ENCODE measurements at places on chromosomes 6 and 20.

DNA sequence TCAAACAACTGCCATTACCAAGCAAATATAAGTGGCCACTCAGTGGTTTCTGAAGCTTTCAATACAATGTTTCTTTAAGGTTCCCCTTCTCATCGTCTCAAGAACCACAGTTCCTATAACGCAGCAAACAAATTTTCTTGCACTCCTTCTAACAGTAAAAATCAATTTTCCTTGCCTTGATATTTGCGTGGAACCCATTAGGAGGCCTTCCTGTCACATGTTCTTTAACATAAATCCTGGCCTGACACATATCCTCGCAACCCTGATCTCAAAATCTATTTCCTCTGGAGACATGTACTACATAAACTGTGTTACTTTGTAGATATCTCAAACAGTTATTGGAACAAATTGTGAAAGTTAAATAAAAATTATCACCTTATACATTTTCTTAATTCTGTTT, 65.9 kb upstream of the MANEA start:
- H3K27me3 ChIP-seq, result no peaks in the 10 kb centered on the region
- H3K27ac ChIP-seq, result no peak overlapping the region
- no peak overlapping the region for H3K4me3 ChIP-seq
- H3K4me1 ChIP-seq, result no peaks in the 10 kb centered on the region

GRCh38 chr6:71766796-71767195, 119.6 kb upstream of the RIMS1 start:
- DNase-seq, result no peak
- no peaks in the 10 kb centered on the region for H3K27me3 ChIP-seq
- H3K4me1 ChIP-seq, result no peaks in the 10 kb centered on the region
- no peak overlapping the region for H3K27ac ChIP-seq
- no peaks in the 10 kb centered on the region for H3K36me3 ChIP-seq

DNA sequence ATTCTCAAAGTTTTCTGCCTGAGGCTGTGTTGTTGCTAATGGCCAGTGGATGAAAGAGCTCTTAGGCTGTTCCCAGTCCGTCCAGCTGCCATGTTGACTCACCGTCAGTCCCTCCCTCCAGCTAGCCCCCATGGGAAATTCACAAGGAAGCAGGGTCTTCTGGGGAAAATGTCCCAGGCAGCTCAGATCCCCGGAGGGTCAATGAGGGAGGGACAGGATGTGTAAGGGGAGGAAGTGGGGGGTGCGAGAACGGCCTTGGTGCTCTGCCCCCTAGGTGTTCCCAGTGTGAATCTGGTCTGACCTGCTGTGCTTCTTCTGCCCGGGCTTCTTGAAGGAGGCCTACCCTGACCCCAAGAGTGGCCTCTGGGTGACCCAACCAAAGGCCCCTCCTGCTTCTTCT, 65.9 kb downstream of the CEBPB start:
- no peaks in the 10 kb centered on the region for H3K36me3 ChIP-seq
- H3K27me3 ChIP-seq, result no peaks in the 10 kb centered on the region
- no peak overlapping the region for H3K27ac ChIP-seq
- DNase-seq, result no peak
- H3K4me1 ChIP-seq, result no peaks in the 10 kb centered on the region
- no peak overlapping the region for H3K4me3 ChIP-seq

- no peak overlapping the region for H3K4me3 ChIP-seq
- H3K4me1 ChIP-seq, result peaks cover 17% of the 10 kb centered on the region
- DNase-seq, result no peak
- peak overlapping the region; percentile 37 for H3K27ac ChIP-seq
- H3K27me3 ChIP-seq, result no peaks in the 10 kb centered on the region
Measured at GRCh38 chr6:35392773-35393672, 50.7 kb downstream of the PPARD start.

- H3K4me1 ChIP-seq, result no peaks in the 10 kb centered on the region
- no peaks in the 10 kb centered on the region for H3K36me3 ChIP-seq
- no peak overlapping the region for H3K4me3 ChIP-seq
- no peak for DNase-seq
- H3K27ac ChIP-seq, result no peak overlapping the region
Measured at GRCh38 chr6:148565930-148566663, 180.7 kb upstream of the UST start.

- no peak overlapping the region for H3K4me3 ChIP-seq
- DNase-seq, result no peak
- peaks cover 3% of the 10 kb centered on the region for H3K4me1 ChIP-seq
- no peaks in the 10 kb centered on the region for H3K36me3 ChIP-seq
- no peaks in the 10 kb centered on the region for H3K27me3 ChIP-seq
Measured at GRCh38 chr20:10179574-10180298, 38.9 kb upstream of the SNAP25 start.

- H3K4me3 ChIP-seq, result no peak overlapping the region
- DNase-seq, result no peak
- H3K27me3 ChIP-seq, result no peaks in the 10 kb centered on the region
- no peak overlapping the region for H3K27ac ChIP-seq
- no peaks in the 10 kb centered on the region for H3K36me3 ChIP-seq
Measured at GRCh38 chr6:75483136-75483952, 10.3 kb downstream of the FILIP1 start.

- H3K36me3 ChIP-seq, result peaks cover 10% of the 10 kb centered on the region
- no peaks in the 10 kb centered on the region for H3K4me1 ChIP-seq
- peak overlapping the region; percentile 77 for H3K27ac ChIP-seq
- DNase-seq, result peak; percentile 69
- H3K27me3 ChIP-seq, result no peaks in the 10 kb centered on the region
- H3K4me3 ChIP-seq, result no peak overlapping the region
Measured at GRCh38 chr20:33373735-33374605, 27.3 kb downstream of the CDK5RAP1 start.

DNA sequence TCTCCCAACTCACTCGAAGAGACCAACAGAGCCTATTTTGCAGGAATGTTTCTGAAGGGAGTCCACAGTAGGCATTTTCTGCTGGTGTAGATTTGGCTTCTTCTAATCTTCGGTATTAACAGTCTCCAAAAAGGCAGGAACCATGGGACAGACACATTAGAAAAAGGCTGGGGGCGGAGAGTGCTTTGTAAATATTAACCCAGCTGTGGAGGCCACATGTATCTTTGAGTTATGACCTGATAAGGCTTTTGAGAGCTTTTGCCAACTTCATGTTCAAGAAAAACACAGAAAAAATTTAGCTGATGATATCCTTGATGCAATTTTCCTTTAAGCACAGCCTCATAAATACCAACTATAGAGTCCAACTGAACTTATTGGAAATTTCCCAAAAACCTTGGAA, 119.4 kb upstream of the TSHZ2 start:
- no peaks in the 10 kb centered on the region for H3K36me3 ChIP-seq
- no peaks in the 10 kb centered on the region for H3K4me1 ChIP-seq
- H3K27ac ChIP-seq, result no peak overlapping the region
- DNase-seq, result no peak
- H3K27me3 ChIP-seq, result no peaks in the 10 kb centered on the region
- H3K4me3 ChIP-seq, result no peak overlapping the region

GRCh38 chr6:33958526-33959328, 154.9 kb upstream of the MLN start:
- no peaks in the 10 kb centered on the region for H3K36me3 ChIP-seq
- H3K4me1 ChIP-seq, result no peaks in the 10 kb centered on the region
- H3K27me3 ChIP-seq, result no peaks in the 10 kb centered on the region
- no peak for DNase-seq
- H3K4me3 ChIP-seq, result no peak overlapping the region

- no peak overlapping the region for H3K4me3 ChIP-seq
- no peaks in the 10 kb centered on the region for H3K27me3 ChIP-seq
- H3K27ac ChIP-seq, result no peak overlapping the region
- no peaks in the 10 kb centered on the region for H3K36me3 ChIP-seq
- no peaks in the 10 kb centered on the region for H3K4me1 ChIP-seq
- DNase-seq, result no peak
Measured at GRCh38 chr6:36383606-36384005, 3.9 kb downstream of the ETV7 start.

DNA sequence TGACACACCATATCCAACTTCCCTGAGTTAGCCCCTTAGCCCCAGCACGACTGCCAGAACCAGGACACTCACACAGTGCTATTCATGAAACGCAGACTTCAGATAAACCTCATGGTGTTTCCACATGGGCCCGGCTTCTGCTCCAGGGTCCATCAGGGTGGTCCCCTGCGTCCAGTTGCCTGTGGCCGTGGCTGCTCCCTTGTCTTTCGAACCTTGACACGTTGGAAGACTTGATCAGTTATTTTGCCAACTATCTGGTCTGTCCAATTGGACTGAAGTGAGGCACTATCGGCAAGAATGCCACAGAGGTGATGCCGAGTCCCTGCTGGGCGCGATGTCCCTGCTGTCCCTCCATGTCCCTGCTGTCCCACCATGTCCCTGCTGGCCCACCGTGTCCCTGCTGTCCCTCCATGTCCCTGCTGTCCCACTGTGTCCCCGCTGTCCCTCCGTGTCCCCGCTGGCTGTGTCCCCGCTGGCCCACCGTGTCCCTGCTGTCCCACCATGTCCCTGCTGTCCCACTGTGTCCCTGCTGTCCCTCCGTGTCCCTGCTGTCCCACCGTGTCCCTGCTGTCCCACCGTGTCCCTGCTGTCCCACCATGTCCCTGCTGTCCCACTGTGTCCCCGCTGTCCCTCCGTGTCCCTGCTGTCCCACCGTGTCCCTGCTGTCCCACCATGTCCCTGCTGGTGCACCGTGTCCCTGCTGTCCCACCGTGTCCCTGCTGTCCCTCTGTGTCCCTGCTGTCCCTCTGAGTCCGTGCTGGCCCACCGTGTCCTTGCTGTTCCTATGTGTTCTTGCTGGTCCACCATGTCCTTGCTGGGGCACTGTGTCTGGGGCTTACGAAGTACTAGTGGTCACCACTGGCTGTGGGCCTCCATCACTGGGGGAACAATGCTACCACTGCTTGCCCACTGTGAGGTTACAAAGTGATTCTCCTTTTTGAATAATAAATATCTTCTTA, 251.4 kb downstream of the DLL1 start:
- H3K4me1 ChIP-seq, result no peaks in the 10 kb centered on the region
- no peaks in the 10 kb centered on the region for H3K27me3 ChIP-seq
- H3K27ac ChIP-seq, result no peak overlapping the region
- no peak for DNase-seq

- no peaks in the 10 kb centered on the region for H3K36me3 ChIP-seq
- peak overlapping the region; percentile 55 for H3K4me3 ChIP-seq
- H3K27ac ChIP-seq, result peak overlapping the region; percentile 99
- peak; percentile 93 for DNase-seq
- no peaks in the 10 kb centered on the region for H3K4me1 ChIP-seq
Measured at GRCh38 chr6:28895131-28895812, 28.5 kb downstream of the TRIM27 start.

DNA sequence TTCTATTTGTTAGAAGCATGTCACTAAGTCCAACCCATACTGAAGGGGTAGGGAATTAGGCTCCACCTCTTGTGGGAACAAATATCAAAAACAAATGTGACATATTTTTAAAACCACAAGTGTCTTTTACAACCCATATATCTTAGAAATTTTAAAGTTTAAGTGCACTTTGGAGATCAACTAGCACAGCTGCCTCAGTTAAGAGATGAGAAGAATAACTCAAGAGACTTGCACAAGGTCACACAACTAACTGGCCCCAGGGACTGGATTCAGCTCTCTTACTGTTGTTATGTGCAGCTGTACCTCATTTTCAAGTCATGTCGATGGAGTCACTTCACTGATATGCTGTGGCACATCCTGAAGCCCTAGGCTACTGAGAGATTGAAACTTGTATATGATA, 102.9 kb upstream of the BMP2 start:
- no peak for DNase-seq
- no peaks in the 10 kb centered on the region for H3K27me3 ChIP-seq
- H3K36me3 ChIP-seq, result no peaks in the 10 kb centered on the region
- no peak overlapping the region for H3K27ac ChIP-seq
- no peak overlapping the region for H3K4me3 ChIP-seq

GRCh38 chr20:58084566-58084965, 143.9 kb downstream of the ANKRD60 start:
- no peak overlapping the region for H3K4me3 ChIP-seq
- H3K27me3 ChIP-seq, result no peaks in the 10 kb centered on the region
- no peaks in the 10 kb centered on the region for H3K4me1 ChIP-seq

- no peaks in the 10 kb centered on the region for H3K27me3 ChIP-seq
- H3K4me1 ChIP-seq, result no peaks in the 10 kb centered on the region
- DNase-seq, result no peak
- H3K27ac ChIP-seq, result no peak overlapping the region
- H3K36me3 ChIP-seq, result no peaks in the 10 kb centered on the region
- H3K4me3 ChIP-seq, result no peak overlapping the region
Measured at GRCh38 chr20:50870561-50871161, 60.6 kb downstream of the ADNP start.

DNA sequence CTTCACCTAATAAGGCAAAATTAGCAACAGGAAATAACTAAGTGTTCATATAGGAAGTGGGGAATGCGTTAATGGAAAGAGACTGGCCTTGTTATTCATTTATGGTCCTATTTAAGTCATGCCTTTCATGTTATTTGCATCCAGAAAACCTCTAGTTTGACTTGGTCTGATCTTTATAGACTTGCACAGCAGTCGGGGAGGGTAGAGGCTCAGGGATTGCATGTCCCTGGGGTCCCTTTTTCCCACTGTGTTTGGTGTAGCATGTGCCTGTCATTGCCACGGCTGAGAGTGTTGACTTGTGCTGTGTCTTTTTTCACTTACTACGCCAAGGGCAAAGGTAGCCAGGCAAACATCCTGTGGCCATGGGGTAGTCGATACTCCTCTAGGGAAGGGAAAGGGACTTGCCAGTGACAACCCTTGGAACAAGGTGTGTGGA, 105.4 kb upstream of the RIN2 start:
- H3K27me3 ChIP-seq, result no peaks in the 10 kb centered on the region
- no peaks in the 10 kb centered on the region for H3K36me3 ChIP-seq
- no peaks in the 10 kb centered on the region for H3K4me1 ChIP-seq
- H3K4me3 ChIP-seq, result no peak overlapping the region
- no peak overlapping the region for H3K27ac ChIP-seq

All from prostate gland (tissue), 2 donors.